ENCODE measurements at places on chromosomes 12 and 14.
A peak's percentile ranks its signal among the peaks of the same experiment; 100 is the strongest.

DNA sequence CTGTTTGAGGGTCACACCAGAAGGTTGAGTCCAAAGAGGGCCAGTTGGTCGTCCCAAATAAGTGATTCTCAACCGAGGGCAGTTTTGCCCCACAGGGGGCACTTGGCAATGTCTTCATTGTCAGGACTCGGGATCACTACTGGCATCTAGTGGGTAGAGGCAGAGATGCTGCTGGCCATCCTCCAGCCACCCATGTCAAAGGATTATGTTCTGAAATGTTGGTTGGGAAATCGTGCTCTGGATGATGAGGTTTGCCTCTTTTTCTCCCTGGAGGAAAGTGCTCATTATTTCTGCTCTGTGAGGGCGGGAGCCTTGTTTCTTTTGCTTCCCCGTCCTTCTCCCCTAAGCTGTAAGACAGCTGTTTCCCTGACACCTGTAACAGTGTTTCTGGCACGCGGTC, 3.6 kb downstream of the ZNF839 start:
- peak; percentile 71 for DNase-seq

DNA sequence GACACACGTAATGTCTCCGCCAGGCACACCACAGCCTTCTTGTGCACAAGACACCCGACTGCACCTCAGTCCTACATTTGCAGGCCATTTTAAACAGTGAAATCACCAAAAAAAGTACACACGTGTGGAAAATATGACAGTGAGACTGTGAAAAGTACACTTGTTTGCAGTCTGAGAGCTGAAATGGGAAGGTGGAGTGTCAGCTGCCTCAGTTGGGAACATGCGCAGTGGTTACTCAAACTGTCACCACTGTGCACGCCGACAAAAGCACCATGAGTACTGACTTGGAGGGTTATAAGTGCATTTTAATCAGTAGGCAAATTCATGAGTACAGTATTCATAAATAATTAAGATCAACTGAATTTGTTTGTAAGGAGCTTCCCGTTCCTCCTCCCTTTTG, 15.8 kb downstream of the VPS33A start:
- no peak for DNase-seq

- DNase-seq: peak; percentile 20
These were observed 79.3 kb downstream of the TMEM121 start for GRCh38 chr14:105605464-105606304.

- no peak for DNase-seq
These were observed 627.1 kb downstream of the TMTC2 start for GRCh38 chr12:83313827-83314226.

DNA sequence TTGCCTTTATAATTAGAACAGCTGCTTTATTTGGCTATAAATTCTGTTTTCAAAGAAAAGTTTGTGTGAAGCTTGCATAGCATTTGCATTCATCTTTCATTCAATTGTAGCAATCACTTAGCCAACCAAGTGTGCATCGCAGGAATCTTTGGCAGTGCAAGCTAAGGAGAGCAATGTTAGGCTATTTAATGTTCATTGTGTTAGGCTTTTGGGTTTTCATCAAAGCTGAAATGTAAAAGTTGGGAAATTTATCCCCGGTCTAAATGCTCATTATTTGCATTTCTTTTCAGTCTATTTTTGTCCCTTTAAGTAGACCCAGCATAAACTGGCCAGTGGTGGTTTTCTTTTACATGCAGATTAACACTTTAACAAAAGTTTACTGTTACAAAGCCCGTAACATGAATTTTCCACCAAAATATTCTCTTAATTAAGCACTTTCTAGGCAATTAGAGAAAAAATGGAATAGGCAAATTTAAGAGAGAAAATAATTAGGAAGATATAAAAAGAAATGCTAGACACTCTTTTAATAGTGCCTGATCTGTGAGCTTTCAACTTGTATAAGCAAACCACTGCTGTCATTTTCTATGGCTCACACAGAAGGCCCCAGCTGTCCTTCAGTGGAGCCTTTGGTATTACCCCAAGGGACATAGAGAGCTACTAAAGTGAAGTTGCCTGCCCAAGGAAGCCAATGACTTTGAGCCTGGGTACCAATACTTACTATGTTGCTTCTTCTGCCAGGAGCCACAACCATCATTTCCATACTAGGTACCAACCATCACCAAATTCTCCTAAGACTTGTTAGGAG, 898.9 kb upstream of the SEL1L start:
- no peak for DNase-seq

- DNase-seq: peak; percentile 23
These were observed 44.5 kb downstream of the TECPR2 start for GRCh38 chr14:102407258-102407657.

DNA sequence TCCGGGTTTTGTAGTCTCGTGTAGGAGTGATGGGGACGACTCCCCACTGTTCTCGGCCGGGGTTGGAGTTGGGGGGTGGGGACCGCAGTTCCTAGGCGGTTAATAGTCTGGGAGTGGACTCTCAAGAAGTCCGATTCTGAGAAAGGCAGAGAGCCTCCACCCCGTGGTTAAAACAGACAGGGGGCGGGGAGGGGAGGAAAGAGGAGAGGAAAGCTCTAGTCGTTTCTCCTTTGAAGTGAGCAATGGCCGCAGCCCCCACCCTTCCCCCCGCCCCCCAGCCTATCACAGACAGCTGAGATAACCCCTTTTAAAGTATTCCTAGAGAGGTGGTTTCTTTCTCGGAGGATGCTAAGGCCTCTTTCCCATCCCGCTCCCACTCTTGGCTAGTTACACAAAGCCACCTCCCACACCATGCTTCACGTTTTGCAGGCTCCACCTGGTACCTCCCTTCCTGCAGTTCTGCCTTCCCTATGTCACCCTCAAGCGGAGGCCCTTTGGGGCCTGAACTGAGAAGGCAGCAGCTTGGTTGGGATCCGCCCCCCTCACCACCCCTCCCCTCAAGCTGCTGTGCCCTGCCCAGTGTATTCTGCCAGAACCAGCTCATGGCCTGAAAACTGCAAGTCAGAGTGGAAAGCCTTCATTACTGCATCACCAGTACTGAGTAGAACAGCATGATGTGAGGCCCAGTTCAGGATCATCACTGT, 853 bp downstream of the USP5 start:
- peak; percentile 89 for DNase-seq

- no peak for DNase-seq
These were observed 205.7 kb upstream of the NPAS3 start for GRCh38 chr14:32733015-32733414.

DNA sequence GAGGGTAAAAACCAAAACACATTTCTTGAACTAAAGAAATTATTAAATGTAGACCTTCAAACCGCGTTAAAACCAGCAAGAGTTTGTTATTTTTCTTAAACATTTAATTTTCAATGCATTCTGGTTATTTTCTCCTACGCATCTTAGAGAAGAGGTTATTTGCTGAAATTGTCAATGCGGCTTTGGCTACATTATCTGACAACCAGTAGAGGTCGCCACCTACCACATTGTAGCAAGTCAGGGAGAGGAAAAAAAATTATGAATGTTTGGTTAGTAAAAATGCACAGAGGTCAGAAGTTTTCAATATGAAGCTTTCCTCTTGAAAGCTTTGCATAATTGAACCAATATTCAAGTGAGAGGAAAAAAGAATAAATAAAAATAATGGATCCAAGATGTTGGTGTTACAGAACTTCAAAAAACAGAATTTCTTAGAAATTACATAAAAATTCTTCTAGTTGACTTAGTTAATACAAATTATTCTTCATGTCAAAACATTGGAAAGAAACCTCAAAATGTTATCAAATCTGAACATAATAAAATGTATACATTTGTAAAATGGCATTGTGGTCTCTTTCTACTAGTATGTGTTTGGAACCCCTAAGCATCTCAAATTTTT, 159.4 kb upstream of the TMTC2 start:
- DNase-seq: no peak

DNA sequence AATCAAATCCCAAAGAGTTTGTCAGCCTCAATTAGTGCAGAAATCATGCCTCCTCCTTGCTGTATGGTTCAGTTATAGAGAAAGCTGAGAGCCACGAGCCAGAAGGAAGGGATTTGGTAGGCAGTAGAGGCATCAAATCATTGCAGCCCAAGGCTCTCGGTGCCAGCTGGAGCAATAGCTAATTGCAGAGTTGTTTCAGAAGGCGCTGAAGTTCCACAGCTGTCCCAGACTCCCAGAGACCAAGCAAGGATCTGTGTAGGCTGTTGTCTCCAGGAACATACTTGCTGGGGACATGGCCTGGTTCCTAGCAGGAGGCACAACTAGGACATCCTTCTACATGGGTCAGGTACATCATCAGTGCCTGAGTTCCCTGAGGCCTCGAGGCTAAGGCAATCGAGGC, 80.4 kb upstream of the WSCD2 start:
- DNase-seq: no peak

GRCh38 chr12:8050600-8051250, 15.4 kb downstream of the C3AR1 start:
- peak; percentile 12 for DNase-seq

Measured in islet precursor cell (in vitro differentiated cells).